ENCODE measurements at places on chromosomes 4 and X.

GRCh38 chr4:152028131-152028530 lies 267.3 kb upstream of the GATB start:
- DNase-seq, result no peak

DNA sequence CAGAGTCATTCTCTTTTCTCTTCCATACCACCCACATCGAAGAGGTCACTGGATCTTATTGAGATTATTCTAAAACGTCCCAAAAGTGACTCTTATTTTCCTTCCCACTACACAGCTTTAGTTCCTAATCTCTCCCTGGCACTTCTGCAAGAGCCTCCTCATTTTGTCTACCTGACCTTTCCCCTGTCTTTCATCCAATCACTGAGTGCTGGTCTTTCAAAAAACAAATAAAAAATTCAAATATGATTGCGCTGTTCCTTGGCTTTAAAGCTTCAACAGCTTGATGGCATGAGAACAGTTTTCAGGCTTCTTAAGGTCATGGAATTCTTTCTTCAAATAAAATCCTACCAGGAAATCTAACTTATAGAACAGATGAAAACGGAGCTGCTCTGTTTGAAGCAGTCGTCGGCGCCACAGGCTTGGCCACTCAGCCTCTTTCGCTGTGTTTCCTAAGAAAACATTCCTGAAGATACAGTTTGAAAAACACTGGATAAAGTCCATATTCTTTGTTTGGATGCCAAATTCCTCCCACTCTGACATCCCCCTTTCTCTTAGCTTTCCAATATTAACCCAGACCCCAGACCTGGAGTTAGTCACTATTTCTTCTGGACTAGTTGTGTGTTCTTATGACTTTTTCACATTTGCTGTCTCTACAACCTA lies 12.5 kb downstream of the SYTL5 start:
- DNase-seq, result no peak

DNA sequence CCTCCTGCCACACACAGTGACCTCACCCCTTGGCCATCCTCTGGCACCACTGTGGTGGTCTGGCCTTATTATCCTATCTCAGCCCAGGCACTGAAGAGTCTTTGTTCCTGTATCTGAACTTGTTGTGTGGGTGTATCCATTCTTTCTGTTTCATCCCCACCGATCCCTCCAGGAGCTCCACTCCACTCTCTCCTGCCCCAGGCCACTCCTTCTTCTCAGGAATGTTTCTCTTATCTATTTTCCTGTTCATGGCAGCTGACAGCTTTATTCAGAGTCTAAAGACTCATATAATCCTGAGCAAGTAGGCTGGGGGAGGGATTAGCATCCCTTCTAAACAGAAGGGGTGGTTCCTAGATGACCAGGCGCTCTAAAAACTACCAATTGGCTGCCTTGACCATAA lies 150.0 kb downstream of the ANAPC10 start:
- DNase-seq, result no peak

GRCh38 chr4:2714918-2715317 lies 41.2 kb downstream of the TNIP2 start:
- no peak for DNase-seq

GRCh38 chr4:97252615-97253154 lies 890.6 kb downstream of the STPG2 start:
- DNase-seq, result no peak

DNA sequence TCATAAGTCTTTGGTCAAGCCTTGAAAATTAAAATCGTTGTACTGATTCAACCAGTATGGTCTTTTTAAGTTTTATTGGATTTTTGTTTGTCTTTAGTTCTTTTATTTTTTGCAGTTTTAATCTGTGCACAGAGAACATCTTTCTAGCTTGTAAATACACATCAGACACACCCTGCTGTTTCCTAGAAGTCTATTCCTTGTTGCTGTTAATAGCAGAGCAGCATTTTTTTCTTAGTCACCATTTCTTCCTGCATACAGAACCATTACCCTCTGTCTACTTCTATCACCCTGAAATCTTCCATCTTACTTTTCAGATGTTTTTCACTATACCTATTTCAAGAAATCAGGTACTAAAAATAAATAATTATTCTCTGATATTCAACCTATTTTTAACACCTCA lies 375.4 kb downstream of the GRID2 start:
- DNase-seq, result no peak

DNA sequence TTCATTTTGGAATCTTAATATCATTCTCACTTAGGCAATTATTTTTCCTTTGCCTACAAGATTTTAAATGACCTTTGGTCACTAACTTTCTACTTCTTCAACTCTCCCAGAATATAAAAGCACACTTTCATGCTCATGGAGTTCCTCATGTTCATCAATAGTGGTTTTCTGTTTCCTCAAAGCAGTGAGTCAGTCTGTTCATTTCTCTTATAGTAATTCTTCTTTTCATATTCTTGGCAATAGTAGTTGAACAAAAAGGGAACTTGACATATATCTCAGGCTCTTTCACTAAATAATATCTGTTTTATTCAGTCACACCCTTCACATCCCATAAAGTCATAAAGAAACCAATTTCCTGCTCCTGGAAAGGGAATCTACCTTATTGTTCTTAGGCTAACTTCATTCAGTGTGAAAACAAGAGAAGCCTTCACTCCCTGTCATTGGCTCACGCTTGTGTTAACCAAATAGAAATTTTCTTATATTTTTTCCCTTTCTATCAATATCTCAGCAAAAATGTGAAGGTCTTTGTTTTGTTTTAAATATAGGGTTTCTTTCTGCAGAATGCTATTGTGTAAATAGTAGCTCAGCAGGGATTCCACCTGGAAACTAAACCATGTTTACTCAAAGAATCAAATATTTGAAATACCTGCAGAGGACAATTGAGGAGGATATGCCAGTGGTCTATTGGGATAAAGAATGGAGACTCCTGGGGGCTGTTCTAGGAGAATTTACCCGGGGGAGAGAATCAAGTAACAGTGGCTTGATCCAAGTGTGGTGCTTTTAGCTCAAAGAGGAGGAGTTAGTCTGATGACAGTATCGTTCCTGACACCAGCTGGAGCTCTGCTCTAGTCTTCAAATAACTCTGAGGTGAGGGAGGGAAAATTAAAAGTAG lies 13.4 kb upstream of the TNIP3 start:
- DNase-seq, result no peak

GRCh38 chrX:14359316-14359715 lies 170.0 kb upstream of the GLRA2 start:
- no peak for DNase-seq

DNA sequence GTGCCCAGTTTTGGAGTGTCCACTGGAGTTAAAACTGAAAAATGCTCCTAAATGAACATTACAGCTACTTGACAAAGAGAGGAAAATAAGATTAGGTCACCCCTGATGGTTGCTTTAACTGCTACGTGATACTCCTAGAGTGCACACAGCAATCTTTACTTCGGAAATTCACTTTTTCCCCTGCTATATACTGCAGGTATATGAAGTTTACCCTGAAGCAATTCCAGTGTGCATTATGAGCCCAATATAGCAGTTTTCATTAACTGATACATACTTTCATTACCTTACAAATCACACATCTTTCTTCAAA lies 773 bp upstream of the ZNF827 start:
- DNase-seq, result no peak

GRCh38 chr4:175637762-175638161 lies 174.3 kb downstream of the GPM6A start:
- no peak for DNase-seq

GRCh38 chr4:81527115-81527514 lies 55.4 kb upstream of the RASGEF1B start:
- no peak for DNase-seq

DNA sequence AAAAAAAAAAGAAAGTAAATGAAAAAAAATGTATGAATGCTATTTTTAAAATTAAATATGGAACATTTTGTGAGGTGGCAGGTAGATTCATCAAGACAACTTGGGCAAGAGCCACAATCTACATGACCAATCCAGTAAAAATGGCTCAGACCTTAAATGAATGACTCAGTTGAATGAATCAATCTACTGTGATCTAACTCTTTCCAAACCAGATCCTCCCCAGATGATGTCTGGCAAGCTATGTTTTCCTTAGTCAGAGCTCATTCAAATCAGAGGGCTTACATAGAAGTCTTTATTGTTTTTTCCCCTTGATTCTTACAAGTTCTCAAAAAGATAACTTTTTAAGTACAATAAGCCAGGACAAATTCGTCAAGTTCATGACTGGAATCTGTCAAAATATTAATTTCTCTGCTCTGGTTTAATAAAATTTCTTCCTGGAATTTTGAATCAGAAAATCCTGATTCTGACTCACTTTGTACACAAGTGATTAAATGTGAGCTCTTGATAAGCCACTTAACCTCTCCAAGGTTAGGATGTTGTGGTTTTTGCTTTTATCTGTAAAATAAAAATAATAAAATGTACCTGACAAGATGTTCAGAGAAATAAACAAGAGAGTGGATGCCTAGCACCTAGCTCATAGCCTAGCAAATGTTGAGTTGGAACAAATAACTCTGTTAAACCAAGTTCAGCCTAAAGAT lies 105.6 kb upstream of the SMIM31 start:
- DNase-seq, result no peak

DNA sequence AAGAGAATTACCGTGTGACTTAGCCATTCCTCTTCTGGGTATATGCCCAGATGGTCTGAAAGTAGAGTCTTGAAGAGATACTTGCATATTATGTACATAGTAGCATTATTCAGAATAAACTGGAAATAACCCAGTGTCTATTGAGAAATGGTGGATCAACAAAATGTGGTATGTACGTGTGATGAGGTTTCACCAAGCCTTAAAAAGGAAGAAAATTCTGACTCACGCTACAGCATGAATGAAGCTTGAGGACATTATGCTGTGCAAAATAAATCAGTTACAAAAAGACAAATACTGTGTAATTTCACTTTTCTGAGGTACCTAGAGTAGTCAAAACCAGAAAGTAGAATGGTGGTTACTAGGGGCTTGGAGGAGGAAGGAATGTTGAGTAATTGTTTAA lies 37.3 kb downstream of the GBA3 start:
- DNase-seq, result no peak

- no peak for DNase-seq
These were observed 318.4 kb upstream of the GIMD1 start for GRCh38 chr4:106687026-106687425.

- no peak for DNase-seq
These were observed 21.2 kb upstream of the DHRSX start for GRCh38 chrX:2521927-2522386.

- no peak for DNase-seq
These were observed 342.8 kb upstream of the NDST4 start for GRCh38 chr4:115456231-115456630.

- no peak for DNase-seq
These were observed 78.2 kb downstream of the OPHN1 start for GRCh38 chrX:68354879-68355628.

- no peak for DNase-seq
These were observed 43.1 kb upstream of the LAMP2 start for GRCh38 chrX:120512222-120512621.

DNA sequence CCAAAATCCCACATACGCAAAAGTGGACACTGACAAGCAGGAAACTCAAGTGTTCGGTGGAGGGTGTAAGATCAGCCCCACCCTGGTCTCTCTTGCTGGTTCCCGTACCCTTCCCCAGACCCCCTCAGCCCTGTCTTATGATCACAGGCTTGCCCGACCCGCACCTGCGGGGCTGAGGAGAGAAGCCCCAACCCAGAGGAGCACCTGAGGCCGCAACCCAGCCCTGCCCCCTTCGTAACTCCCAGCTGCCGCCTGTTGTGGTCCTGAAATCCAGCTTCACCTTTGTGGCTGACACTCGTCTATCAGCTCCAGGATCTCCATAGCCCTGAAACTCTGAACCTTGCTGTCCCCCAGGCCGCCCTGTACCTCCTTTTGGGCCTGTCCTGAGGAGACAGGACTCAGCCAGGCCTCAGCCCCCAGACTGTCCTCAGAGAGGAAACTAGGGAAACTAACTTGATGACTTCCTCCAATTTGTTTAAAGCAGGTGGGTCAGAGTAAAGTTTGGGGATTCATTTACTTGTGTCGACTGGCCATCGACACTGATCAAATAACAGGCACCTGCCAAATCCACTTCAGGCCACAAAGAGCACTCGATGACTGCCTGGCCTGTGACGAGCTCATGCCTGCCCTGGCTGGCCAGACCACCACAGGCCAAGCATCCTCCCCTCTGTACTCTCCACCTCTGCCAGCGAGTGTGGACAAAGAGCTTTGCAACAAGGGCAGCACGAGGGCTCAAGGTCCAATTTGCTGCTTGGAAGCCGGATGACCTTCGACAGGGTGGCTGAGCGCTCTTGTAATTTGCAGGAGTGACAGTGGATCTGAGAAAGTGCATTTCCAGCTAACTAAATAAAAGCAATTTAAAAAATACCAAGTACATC lies 19.3 kb downstream of the DCTD start:
- no peak for DNase-seq

DNA sequence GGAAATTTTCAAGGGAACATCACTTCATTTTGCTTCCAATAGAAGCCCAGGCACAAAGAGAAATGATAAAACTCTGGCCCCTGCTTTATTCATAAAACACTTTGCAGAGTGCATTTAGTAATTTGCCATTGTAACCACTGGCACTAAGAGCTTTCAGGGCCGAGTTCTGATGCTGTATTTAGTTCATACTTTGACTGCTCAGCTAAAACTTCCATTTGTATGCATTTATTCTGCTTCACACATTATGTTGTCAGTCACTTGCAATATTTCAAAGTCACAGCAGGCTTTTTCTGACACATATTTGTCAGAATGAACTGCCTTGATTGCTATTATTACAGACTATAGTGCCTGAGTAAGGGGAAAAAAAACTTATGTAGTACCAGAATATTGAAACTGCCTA lies 174.3 kb upstream of the ATOH1 start:
- DNase-seq, result no peak

DNA sequence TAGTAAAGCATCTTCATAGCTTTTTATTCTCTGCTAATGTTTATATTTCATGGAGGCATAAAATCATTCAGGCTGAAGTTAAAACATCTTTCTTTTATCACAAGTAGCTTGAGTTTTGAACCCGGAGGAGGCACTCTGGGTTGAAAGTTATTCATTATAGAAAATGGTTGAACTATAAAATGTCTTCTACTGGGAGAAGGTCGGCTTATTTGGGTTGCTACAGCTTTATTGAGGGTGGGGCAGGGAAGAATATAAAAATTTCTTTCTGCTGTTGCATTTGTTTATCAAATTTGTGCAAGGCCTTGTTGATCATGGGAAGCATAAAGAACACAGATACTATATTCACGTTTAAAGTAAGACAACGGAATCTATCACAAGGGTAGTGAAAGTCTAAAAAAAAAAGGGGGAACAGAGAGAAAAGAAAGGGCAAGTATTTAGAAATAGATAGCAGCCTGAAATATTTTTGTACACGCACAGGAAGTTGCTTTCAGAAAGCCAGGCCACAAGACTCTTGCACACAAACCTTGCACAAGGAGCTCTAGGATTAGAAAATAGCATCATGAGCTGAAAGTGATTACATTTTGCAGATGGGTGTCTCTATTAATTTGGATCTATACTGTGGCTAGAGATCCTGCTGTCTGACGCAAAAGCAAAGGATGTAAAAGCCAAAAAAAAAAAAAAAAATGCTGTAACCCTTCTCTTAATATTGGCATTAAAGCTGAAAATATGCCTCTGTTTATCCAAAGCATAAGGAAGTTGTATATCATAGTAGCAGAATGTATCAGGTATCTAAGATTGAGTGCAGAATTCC lies 37.2 kb upstream of the FAM9C start:
- DNase-seq, result no peak

GRCh38 chrX:154317391-154317995 lies 21.9 kb downstream of the TKTL1 start:
- no peak for DNase-seq

- no peak for DNase-seq
These were observed 54.1 kb downstream of the PPP2R2C start for GRCh38 chr4:6418193-6418755.

GRCh38 chrX:4936315-4936714 lies 1222.9 kb upstream of the PRKX start:
- no peak for DNase-seq

Measured in activated CD4-positive, CD25-positive, alpha-beta regulatory T cell treated with anti-CD3 and anti-CD28 coated beads, Interleukin-2, amount 50 U/mL, for 72 hours (primary cell).